ENCODE measurements at places on chromosomes 3 and 15. TPM values are rescaled to one million over a fixed set of nuclear protein-coding genes. Genes with fewer than 3 reads are reported as not detected.

Gene LRRIQ4
- total RNA-seq: not detected

Gene FILIP1L
- 120 TPM for total RNA-seq

Gene DZIP3
- total RNA-seq: 13.0 TPM

Gene ATP13A5
- not detected for total RNA-seq

Gene MST1R
- total RNA-seq: 1.5 TPM

Gene LRRK1
- total RNA-seq: 1.4 TPM

- H3K4me3 ChIP-seq: no peak overlapping the region
- no peak overlapping the region for H3K27ac ChIP-seq
- no peaks in the 10 kb centered on the region for H3K27me3 ChIP-seq
These were observed 145.6 kb upstream of the SLC2A2 start for GRCh38 chr3:171172070-171172469.

DNA sequence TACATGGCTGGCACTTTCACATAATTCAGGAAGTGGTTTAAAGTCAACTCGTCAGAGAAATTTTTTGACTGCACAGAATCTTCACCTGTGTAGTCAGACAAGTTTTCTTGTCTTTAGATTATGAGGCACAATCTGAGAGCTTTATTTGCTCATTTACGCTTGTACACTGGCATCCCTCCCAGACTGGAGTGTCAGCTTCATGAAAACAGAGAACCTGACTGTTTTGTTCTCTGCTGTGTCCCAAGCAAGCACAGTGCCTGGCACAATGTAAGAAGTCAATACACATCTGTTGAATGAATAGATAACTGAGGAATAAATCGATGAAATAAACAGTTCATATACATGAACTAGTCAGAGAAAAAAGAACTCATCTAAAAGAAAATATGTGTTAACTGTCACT lies 846.1 kb upstream of the CFAP20DC start:
- DNase-seq: no peak
- no peaks in the 10 kb centered on the region for H3K4me1 ChIP-seq
- no peak overlapping the region for H3K27ac ChIP-seq
- H3K36me3 ChIP-seq: no peaks in the 10 kb centered on the region

GRCh38 chr3:7393944-7394605 lies 533.2 kb downstream of the GRM7 start:
- no peaks in the 10 kb centered on the region for H3K4me1 ChIP-seq
- no peaks in the 10 kb centered on the region for H3K36me3 ChIP-seq
- H3K4me3 ChIP-seq: no peak overlapping the region
- H3K27me3 ChIP-seq: no peaks in the 10 kb centered on the region

DNA sequence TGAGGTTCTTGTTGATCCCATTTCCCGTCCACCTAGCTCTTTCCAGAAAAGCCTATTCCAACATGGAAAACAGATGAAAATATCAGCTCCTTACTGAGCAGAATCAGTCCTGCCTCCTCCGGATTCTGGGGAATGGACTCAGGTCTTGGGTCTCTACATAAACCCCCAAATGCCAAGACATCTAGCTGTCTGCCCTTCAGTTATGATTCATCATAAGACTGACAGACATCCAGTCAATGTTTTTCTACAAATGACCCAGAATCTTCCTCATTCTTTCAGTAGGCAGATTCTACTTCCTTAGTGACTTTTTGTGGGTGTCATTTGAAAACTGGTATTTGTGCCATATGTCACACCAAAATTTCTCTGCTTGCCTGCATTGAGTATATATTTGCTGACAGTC lies 103.0 kb upstream of the TGFBR2 start:
- H3K27ac ChIP-seq: no peak overlapping the region
- H3K36me3 ChIP-seq: no peaks in the 10 kb centered on the region
- no peak overlapping the region for H3K4me3 ChIP-seq
- DNase-seq: no peak
- peaks cover 5% of the 10 kb centered on the region for H3K4me1 ChIP-seq

DNA sequence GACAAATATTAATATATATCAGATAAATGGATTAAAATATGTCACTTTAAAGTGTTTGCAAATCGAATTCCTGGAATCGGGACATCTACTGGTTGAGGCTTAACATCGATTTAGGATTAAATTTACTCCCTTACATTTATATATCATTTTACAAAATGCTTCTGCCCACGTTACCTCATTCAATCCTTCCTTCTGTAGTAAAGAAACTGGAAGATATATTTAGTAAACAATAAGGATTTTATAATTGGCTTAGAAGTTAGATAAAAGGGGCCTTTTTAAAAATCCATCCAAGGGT lies 1.3 kb downstream of the CLPX start:
- H3K4me1 ChIP-seq: peaks cover 16% of the 10 kb centered on the region
- DNase-seq: no peak
- H3K27ac ChIP-seq: peak overlapping the region; percentile 90
- H3K36me3 ChIP-seq: no peaks in the 10 kb centered on the region
- peak overlapping the region; percentile 67 for H3K4me3 ChIP-seq

- H3K27ac ChIP-seq: peak overlapping the region; percentile 79
- no peaks in the 10 kb centered on the region for H3K27me3 ChIP-seq
- H3K36me3 ChIP-seq: no peaks in the 10 kb centered on the region
These were observed 1.4 kb upstream of the IL17RC start for GRCh38 chr3:9915254-9916141.

GRCh38 chr3:27079427-27080257 lies 289.5 kb downstream of the NEK10 start:
- H3K4me1 ChIP-seq: no peaks in the 10 kb centered on the region
- DNase-seq: peak; percentile 21
- no peaks in the 10 kb centered on the region for H3K36me3 ChIP-seq
- H3K27ac ChIP-seq: no peak overlapping the region
- H3K27me3 ChIP-seq: no peaks in the 10 kb centered on the region

- H3K36me3 ChIP-seq: no peaks in the 10 kb centered on the region
- DNase-seq: no peak
- no peak overlapping the region for H3K4me3 ChIP-seq
- peaks cover 8% of the 10 kb centered on the region for H3K4me1 ChIP-seq
- H3K27ac ChIP-seq: no peak overlapping the region
These were observed 5.3 kb downstream of the GABRA5 start for GRCh38 chr15:26872206-26872605.

DNA sequence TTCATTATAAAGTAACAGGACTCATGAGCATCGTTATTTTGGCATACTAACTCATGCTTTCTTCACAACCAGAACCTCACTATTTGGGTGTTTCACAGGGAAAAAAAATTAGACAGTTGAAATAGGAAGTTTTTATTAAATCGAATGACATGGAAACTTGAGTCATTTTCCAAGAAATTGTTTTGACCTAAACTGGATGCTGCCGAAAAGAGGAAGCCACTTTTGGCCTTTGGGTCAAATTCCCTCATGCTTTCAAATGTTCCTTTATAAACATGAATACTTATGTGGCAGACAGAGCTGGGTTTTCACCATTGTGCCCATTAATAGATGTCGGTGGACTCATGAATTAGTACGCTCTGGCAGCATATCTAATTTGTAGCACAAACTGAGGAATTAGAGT lies 224.9 kb downstream of the MCTP2 start:
- no peak overlapping the region for H3K4me3 ChIP-seq
- H3K36me3 ChIP-seq: no peaks in the 10 kb centered on the region
- no peaks in the 10 kb centered on the region for H3K27me3 ChIP-seq
- H3K27ac ChIP-seq: no peak overlapping the region

- H3K27me3 ChIP-seq: no peaks in the 10 kb centered on the region
- H3K27ac ChIP-seq: no peak overlapping the region
- no peak overlapping the region for H3K4me3 ChIP-seq
- no peak for DNase-seq
- H3K36me3 ChIP-seq: no peaks in the 10 kb centered on the region
These were observed 43.1 kb upstream of the MFGE8 start for GRCh38 chr15:88956263-88956662.

DNA sequence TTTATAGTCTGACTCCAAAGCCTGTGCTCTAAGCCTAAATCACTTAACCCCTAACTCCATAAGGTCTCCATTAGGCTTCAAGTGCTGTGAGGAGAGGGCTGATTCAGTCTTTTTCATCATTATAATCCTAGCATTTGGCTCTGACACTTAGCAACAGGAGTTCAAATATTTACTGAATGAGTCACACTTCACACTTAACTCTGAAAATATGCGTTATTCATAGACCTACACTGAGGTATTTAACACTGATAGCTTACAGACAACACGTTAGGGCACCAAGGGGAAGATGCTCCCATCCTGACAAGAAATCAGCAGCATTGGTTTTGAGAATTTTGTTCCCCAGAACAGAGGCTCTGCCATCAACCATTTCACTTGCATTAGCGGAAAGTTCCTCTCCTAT lies 53.5 kb downstream of the MSL2 start:
- H3K4me1 ChIP-seq: no peaks in the 10 kb centered on the region
- no peak overlapping the region for H3K4me3 ChIP-seq
- DNase-seq: no peak
- no peaks in the 10 kb centered on the region for H3K27me3 ChIP-seq
- peaks cover 31% of the 10 kb centered on the region for H3K36me3 ChIP-seq
- no peak overlapping the region for H3K27ac ChIP-seq

GRCh38 chr3:132239587-132239986 lies 77.6 kb upstream of the ACP3 start:
- no peaks in the 10 kb centered on the region for H3K27me3 ChIP-seq
- no peaks in the 10 kb centered on the region for H3K4me1 ChIP-seq
- no peak for DNase-seq
- H3K4me3 ChIP-seq: no peak overlapping the region
- no peaks in the 10 kb centered on the region for H3K36me3 ChIP-seq

GRCh38 chr3:113158171-113158570 lies 53.2 kb upstream of the BOC start:
- H3K27me3 ChIP-seq: no peaks in the 10 kb centered on the region
- peak overlapping the region; percentile 57 for H3K27ac ChIP-seq
- no peaks in the 10 kb centered on the region for H3K36me3 ChIP-seq
- no peaks in the 10 kb centered on the region for H3K4me1 ChIP-seq
- H3K4me3 ChIP-seq: no peak overlapping the region

DNA sequence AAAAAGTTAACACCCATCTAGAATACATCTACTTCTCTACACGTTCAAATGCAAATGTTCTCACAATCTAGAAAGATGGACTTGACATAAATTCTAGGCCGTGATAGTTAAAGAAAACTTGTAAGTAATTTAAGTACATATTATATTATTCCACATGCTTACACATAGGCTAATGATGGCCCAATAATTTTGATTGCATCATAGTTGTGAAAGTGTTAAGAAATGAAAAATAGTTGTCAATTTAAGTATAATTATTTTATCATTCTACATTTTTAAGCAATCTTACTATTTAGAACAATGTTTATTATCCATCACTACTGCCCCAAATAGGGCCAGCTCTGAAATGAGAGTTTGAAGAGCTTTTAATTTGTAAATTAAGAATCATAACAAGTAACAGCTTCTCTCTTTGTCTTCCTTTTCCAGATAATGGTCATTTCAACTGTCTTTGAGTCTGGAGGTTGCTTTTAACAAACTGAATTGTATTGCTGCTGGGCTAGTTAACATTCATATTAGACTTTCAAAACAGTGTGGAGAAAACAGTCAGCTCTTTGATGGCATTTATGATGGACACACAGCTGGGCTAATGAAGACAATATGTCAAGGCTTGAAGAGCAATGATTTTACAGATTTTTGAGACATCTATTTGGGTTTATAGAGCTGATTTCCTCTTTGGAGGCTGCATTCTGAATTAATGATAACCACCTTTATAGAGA lies 246.1 kb upstream of the KCNH8 start:
- H3K4me1 ChIP-seq: no peaks in the 10 kb centered on the region
- H3K27ac ChIP-seq: no peak overlapping the region
- no peaks in the 10 kb centered on the region for H3K27me3 ChIP-seq
- no peak overlapping the region for H3K4me3 ChIP-seq
- DNase-seq: no peak

- H3K27me3 ChIP-seq: no peaks in the 10 kb centered on the region
- peak overlapping the region; percentile 34 for H3K4me3 ChIP-seq
- no peaks in the 10 kb centered on the region for H3K36me3 ChIP-seq
- DNase-seq: no peak
- H3K4me1 ChIP-seq: peaks cover 4% of the 10 kb centered on the region
These were observed 767 bp upstream of the APOD start for GRCh38 chr3:195584543-195584870.

Data from heart left ventricle (tissue), 16 donors.